Stimulated activated CD4-positive, alpha-beta T cell treated with anti-CD3 and anti-CD28 coated beads, Interleukin-1b, Interleukin-23, amount 100 ng/mL, for 1 hour (primary cell): ENCODE measurements at places on chromosomes 5 and 9.
A peak's percentile ranks its signal among the peaks of the same experiment; 100 is the strongest.

DNA sequence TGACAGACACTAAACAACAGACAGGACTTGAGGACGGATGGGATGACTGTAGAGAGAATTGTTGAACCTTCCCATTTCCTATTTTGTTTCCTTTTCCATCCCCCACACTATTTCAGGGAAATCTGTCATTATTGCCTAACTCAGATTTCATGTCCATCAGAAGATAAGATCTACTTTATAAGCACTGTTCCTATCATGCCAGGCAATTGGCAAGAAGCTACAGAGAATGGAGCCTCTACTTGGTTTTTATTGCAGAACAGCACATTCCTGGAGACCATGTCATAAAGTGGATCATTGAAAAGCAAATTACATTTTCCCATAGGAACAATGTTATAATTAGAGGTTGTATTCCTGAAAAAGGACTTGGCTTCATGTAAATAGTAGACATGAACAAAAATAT lies 173.7 kb upstream of the KIF2A start:
- no peak for DNase-seq

DNA sequence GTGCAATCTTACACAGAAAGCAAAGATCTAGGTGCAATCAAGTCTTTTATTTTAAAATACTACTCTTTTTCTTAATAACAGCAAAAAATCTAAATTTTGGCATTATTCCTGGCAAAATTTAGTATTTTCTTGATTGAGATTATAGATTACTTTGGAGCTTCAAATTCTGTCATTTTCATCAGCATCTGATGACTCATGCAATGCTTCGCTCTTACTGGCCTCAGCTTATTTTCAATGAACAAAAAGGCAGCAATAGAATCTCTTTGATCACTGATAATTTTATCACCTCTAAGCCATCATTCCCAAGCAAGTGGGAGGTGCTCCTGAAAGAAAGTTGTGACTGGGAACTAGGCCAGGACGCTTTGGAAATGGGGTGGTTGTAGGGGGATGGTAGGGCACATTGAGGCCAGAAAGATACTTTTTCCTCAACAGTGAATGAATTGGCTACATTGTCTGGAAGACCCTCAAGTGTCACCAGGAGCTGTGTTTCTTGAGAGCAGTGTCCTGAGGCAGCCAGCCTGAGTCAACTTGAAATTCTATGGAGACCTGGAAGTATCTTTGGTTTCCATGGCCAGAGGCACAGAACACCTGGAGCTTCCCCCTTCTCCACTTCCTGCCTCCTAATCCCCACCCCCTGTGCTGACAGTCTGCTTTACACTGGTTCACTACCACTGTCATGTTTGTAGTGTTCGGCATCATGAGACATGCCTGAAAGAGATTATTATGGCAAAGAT lies 46.9 kb upstream of the APC start:
- no peak for DNase-seq

DNA sequence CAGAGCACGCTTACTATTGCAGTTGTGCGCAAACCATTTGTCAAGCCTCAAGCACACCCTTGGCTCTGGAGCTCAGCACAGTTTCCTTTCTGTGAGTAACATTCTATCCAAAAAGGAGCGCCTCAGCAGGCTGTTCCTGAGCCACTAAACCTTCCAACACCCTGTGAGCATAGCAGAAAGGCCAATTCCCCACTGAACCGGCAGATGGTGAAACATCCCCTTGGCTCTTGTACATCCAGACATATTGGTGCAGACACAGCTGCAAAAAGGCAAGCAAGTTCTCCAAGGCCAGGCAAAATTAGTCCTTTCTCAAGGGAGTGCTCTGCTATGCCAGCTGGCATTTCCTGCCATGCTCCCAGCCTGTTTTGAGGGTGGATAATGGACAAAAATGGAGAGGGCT lies 44.1 kb upstream of the CEMIP2 start:
- DNase-seq, result no peak

DNA sequence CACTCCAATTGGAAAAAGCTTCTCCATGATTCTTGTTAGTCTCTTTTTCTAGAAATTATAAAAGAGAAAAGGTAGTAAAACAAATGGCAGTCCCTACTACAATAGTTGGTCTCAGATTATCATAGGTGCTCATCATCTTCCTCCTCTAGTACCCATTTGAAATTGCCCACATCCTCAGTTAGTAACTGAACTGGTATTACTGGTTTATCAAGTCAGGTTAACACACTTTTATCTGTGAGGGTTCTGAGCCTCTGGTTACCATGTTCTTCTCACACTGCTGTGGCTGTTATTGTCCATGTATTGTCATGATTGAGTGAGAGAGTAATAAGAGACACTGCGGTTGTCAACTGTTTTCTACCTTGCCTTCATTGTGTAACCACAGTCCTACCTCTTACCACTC lies 901.7 kb downstream of the TLE1 start:
- no peak for DNase-seq

DNA sequence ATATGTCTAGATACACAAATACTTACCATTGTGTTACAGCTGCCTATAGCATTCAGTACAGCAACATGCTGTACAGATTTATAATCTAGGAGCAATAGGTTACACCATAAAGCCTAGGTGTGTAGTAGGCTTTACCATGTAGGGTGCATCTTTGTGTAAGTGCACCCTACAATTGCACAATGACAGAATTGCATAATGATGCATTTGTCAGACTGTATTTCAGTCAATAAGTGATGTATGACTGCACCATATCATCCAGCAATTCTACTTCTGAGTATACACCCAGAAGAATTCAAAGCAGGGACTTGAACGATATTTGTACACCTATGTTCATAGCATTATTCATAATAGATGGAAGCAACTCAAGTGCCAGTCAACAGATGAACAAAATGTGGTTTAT lies 100.4 kb upstream of the SLC44A1 start:
- DNase-seq, result no peak

DNA sequence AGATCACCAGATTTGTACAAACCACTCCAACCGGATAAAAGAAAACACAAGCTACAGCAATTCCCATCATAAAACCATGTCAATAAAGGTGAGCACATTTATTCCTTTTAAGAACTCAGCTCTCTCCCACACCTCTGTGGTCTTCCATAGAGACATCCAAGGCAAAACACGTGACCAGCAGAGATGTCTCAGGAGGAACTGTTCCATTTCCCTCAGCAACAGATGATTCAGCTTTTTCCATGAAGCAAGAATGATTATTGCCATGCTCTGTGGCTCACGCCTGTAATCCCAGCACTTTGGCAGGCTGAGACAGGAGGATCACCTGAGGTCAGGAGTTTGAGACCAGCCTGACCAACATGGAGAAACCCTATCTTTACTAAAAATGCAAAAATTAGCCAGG lies 15.8 kb downstream of the GZMK start:
- no peak for DNase-seq

- DNase-seq, result no peak
Measured at GRCh38 chr5:142184988-142185387, 76.4 kb downstream of the NDFIP1 start.

DNA sequence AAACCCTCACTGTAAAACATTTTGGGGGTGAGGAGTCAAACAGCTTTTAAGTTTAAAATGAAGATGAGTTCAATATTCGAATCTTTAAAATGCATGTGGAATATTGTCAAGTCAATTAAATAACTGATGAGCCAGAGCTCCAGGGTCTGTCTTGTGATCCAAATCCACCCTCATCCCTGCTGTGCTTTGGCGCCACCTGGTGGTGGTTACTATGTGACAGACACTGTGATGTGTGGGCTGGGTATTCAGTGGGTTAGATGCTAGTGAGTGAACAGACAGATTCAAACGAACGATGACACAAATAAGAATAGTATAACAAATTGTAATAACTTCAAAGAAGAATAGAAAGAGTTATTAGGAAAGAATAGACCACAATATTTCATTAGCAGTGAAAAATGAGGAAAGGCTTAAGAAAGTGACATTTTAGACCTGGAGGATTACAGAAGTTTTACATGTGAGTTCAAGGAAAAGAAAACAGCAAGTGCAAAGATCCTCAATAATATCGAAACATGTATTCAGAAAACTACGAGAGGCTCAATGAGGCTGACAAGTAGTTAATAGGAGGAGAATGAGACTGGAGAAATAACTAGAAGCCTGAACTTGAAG lies 51.4 kb upstream of the CHSY3 start:
- DNase-seq, result peak; percentile 18

DNA sequence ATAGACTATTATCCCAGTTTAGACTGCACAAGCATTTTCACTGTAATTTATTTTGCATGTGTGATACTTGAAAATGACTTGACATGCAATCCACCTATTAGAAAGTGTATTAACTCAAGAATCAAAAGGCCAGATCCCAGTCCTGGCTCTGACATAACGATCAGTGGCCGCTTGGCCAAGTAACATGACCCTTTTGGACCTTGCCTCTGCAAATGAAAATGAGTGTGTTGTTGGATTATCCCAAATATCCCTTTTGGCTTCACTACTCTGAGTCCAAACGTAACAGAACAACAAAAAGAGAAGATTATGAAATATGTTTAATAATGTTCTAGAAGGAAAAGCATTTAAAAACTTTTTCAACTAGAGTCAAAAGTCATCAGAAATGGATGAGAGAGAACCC lies 19.0 kb downstream of the DMGDH start:
- no peak for DNase-seq

DNA sequence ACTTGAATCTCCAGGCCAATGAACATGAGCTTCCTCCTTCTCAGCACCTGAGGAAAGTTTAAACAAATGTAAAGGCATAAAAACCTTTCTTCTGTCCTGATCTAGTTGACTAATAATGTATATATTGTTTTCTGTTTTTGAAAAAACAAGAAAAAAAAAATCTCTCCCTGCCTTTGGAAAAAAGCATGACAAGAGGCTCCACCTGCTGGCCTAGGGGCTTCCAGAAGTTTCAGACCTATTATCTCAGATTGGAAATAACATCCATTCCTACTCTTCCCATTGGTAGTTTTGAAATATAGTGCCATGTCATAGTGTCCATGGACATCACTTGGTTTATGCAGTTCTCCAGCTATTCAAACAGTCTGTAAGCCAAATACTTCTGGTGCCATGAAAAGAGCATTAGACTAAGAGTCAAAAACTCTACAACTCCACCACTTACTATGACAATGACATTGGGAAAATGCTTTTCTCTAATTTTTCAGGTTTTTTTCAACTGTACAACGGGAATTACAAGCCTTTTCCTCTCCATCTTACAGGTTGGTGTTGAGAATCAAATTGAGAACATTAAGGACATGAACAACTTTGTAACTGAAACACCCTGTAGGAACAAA lies 409.6 kb upstream of the MPDZ start:
- DNase-seq, result no peak

DNA sequence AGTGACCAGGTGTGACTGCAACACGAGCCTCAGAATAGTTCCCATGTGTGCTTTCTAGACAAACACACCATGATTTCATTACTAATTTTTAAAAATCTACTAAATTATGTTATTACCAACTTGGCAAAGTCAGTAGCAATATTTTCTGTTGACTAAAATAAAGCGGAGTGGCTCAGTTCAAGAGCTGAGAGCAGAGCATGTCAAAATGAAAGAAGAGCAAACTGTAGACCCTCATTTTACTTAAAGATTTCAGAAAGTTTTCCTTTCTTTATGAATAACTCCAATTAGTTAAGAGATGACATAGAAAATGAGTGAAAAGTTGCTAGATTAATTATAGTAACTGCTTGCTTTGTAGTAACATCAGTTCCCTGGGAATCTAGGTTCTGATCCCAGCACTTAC lies 17.9 kb downstream of the OXCT1 start:
- DNase-seq, result no peak

- no peak for DNase-seq
Measured at GRCh38 chr9:27157097-27157496, 48.1 kb downstream of the TEK start.
